ENCODE measurements at places on chromosomes 7 and 10.
A peak's percentile ranks its signal among the peaks of the same experiment; 100 is the strongest.

DNA sequence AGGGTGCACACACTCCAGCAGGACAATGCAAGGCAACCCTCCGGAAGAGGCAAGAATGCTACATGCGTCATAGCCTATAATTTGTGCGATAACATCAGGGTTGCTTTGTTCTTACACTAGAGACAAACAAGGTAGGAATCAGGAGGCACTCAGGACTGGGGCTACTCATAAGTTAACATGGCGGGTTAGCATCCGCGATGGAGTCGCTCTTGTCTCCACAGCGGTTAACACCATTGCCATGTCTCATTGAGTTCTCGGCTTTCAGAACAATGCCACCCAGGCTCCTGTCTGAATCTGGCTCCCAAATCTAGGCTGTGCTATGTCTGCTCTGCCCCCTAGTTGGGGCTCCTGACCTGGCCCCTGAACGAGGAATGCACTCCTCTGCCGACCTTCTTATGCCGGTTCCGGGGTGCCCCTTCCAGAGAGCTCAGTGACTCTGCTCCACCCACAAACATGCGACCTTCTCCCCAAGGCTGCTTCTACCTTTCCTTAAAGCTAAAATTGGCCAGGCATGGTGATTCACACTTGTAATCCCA lies 24.9 kb upstream of the SLF2 start:
- DNase-seq, result no peak

DNA sequence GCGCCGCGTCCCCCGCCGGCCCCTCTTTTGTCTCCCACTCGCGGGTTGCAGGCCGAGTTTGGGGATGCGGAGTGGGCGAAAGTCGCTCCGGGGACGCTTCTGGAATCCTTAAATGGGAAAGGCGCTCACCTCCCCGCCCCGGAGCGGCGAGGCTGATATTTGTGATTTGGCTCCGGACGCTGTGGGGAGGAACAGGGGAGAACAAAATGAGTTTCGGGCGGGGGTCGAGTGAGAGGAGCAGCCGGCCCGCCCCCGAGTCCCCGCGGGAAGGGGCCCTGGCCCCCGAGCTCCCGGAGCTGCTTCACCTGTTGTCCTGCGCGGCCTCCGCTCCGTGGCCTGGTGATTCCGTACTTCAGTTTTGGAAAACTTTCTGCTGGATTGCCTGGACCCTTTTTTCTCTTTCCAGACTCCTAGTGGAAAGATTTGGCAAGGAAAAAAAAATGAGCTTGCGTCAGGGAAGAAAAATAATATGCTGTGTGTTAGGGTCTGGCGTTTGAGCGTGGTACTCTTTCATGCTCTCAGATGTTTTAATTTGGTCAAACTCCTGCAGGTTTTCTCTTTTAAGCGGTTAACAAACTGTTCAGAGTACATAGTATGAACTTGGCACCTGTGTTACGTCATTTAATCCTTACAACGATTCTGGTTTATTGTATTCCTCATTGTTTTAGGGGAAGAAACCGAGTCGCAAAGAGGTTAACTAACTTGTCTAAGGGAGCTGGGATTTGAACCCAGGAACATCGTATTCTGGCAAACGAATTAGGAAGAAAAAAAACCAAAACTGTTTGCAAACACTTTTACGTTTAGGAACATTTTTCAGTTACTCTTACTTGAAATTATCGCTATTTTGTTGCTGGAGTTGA lies 924 bp downstream of the BMPR1A start:
- DNase-seq, result peak; percentile 27

- DNase-seq, result no peak
Measured at GRCh38 chr10:50152792-50153272, 85.1 kb downstream of the WASHC2A start.

DNA sequence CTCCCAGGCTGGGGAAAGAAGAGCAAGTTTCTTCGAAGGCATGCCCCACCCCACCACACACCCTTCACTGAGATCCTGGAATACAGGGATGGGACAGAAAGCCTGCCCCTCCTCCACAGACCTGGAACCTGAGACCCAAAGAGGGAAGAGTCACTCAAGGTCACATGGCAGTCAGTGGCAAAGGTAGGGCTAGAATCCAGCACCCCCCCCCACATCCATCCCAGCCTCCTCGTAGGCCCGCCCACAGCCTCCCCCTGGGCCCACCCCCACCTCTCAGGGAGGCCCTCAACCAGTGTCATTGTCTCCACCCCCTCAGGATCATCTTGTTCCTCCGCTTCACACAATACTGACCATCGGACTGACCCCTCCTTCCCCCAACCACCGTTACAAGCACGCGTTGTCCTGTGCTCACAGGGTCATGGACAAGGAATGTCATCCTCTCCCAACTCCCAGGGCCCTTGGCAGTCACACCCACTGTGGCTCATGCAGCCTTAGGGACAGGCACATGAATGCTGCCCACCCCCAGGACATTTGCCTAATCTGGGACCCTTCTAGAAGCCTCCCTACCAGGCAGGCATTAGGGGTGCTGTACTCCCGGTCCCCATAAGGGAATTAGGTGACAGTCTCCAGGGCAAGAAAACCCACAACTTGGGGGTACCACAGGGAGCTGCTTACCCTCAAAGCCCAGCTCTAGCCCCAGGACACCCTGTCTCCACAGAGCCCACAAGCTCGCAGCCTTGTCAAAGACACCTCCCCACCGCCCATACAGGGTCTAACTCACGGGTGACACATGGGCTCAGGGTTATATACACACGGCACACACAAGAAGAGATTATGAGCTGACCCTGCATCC lies 1.4 kb downstream of the KCNH2 start:
- no peak for DNase-seq

- DNase-seq, result no peak
Measured at GRCh38 chr7:47786557-47787248, 161.6 kb downstream of the PKD1L1 start.

- DNase-seq, result no peak
Measured at GRCh38 chr7:85054306-85054705, 132.6 kb downstream of the SEMA3D start.

- no peak for DNase-seq
Measured at GRCh38 chr7:105019269-105019668, 5.3 kb downstream of the KMT2E start.

DNA sequence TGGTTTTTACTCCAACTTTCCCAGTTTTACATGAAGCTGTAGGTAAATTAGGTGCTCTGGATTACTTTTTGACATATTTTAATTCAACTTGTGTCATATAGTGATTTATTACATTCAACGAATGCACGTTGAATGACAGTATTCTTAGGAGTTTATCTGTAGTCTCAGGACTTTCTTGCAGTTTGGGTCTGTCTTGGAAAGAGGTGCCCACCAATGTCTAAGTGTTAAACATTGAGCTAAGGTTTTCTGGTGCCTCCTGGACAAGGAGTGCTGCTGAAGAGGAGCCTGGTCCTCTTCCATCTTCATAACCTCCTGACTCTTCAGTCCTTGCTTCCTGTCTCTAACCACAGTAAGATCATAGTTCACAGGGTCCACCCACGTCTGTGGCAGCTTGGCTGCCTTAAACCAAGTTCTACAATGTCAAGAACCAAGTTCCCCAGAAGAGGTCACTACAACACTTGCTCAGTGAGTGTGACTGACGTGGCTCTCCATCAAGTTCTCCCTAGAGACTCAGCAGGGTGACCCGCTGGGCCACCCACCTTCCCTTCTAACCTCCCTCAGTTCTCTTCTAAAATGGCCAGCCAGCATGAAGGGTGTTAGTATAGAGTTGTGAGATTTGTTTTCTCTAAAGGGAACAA lies 6.1 kb downstream of the NPY start:
- peak; percentile 19 for DNase-seq

- DNase-seq, result no peak
Measured at GRCh38 chr10:79048639-79049550, 19.9 kb upstream of the ZMIZ1 start.

DNA sequence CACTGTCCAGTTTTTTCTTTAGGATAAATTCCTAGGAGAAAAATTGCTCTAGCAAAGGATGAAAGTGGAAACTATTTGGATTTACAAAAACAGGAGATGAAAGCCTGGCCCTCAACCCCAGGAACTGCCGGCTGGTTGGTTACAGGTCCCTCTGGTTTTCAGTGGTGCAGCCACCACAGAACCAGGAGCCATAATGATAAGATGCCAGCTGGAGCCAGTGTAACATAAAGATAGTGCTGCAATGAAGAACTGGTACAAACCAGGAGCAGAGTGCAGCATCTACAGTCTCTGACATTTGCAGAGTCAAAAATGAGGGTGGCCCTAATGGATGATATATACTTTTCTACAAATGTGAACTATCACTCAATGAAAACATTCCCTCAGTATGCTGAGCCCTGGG lies 20.4 kb upstream of the NUP42 start:
- no peak for DNase-seq

Measured in hippocampal formation (tissue), 2 donors.